ENCODE measurements at places on chromosomes 3 and 15. TPM values are rescaled to one million over a fixed set of nuclear protein-coding genes. Genes with fewer than 3 reads are reported as not detected.

DNA sequence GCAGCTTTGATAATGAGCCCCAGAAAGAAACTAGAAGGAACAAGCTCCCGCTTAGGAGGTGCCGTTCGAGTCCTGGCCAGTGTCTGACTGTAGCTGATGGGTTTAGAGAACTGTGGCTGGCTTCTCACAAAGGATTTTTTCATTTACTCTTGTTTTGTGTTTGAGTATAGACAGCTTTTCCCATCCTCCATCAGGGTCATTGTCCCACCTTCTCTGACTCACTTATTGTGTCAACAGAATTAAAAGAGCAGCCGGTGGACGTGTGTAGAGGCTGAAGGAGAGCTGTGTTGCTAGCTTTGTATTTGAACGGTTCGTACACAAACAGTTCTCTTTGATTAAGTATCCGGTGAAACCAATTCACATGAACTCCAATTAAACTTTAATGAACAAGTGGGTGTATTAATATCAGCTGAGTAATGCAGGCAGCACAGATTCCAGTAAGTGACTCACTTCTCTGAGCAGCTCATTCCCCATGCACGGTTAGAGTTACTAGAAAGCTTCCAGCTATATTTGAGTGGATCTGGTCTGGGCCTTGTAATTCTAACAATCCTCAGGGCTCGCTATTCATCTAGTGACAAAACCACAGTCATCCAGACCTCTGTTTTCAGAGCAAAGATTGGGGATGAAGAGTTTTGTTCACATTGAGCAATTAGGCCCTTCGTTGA lies 141.0 kb downstream of the LPP start:
- DNase-seq: peak; percentile 74

DNA sequence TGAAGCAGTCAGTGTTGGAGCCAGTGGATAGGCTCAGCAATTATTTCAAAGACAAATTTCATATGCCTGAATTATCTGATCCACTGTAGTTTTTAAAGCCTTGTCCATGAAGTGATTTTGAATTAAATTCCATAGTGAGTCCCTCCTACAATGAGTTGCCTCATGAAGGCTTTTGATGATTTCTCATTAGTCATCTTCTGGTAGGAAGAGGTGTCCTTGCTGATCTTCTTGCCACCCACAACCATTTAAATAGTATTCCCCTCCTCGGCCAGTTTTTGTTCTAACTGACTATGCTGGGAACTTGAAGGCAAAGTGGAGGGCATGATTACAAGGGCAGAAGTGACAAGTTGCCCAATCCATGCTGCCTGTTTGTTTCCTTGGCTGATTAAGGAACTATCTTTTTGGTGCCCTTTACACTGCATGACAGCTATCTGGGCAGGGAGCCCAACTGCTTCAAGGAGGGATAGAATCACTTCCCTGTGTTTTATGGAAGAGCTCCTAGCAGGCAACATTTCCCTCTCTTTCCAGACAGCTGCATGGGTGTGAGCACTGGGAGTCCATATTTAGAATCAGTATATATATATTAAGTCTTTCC lies 617.5 kb downstream of the ZPLD1 start:
- peak; percentile 82 for DNase-seq

DNA sequence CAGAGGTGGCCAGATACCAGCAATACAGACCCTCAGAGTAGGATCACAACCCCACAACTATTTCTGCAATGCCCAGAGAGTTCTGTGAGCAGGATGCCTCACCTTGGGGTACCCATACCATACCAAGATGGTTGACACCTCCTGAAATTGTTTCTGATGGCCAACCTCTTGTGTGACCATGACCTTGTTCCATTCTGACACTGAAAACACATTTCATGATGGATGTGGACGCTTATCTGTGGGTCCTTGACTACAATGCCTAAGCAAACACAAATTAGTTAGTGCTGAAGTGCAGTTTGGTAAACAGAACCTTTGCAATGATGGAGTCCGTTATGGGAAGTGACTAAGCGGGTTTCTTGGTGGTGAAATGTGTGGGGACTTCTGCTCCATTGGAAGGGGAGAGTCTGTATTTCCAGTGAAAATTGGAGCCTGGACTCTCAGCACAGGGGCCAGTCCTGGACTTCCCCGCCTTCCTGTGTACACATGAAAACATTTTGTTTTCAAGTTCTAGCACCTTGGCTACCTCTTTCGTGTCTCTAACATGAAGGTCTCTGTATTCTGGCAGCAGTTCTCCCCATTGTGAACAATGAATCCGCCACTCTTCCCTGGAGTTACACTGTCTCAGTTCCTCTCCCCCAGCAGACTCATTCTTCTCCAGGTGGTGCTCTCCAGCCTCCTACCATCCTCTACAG lies 106.2 kb downstream of the XXYLT1 start:
- no peak for DNase-seq

DNA sequence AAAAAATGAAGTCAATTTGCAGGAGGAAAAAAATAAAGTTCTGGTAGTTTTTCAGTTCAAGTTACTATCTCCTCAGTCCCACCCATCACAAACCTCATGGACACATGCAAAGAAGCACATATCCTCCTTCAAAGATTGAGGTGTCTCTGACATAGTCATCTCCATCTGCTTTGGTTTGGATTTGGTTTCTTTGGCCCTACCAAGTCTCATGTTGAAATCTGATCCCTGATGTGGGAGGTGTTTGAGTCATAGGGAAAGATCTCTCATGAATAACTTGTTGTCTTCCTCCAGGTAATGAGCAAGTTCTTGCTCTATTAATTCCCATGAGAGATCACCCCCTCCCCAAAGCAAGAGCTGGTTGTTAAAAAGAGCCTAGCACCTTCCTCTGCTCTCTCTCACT lies 446.8 kb downstream of the IGSF11 start:
- DNase-seq: no peak

DNA sequence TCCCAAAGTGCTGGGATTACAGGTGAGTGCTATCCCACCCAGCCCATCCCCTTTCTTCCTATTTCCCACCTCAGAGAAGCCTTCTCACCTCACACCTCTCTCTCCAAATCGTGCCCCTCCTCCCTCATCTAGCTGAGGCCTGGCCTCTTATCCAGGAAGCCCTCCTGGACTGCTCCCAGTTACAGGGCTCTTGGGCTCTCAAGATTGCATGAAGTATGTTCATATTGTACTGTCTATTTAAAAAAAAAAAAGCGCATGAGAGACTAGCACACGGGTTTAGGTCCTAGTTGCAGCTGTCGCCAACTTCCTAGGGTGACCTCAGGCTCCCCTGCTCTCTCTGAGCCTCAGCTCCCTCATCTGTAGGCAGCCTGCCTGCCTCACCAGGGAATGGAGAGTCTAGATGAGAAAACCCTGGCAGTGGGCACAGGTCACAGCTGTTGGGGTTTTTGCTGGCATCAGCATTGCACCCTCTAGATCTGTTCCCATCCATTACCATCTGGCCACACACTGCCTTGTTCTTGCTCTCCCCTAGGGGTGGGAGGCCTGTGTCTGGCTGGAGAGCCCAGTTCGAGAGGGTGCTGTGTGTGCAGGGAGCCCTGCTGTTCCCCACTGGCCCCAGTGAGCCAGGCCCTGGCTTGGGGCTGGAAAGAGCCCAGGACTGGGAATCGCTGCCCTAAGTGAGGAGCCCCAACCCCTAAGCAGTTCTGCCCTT lies 24.2 kb upstream of the C15orf39 start:
- DNase-seq: no peak

The NEK10 gene
- total RNA-seq: 6.2 TPM
